HTR-8/SVneo (cell line): ENCODE measurements at places on chromosomes 11 and 22.

DNA sequence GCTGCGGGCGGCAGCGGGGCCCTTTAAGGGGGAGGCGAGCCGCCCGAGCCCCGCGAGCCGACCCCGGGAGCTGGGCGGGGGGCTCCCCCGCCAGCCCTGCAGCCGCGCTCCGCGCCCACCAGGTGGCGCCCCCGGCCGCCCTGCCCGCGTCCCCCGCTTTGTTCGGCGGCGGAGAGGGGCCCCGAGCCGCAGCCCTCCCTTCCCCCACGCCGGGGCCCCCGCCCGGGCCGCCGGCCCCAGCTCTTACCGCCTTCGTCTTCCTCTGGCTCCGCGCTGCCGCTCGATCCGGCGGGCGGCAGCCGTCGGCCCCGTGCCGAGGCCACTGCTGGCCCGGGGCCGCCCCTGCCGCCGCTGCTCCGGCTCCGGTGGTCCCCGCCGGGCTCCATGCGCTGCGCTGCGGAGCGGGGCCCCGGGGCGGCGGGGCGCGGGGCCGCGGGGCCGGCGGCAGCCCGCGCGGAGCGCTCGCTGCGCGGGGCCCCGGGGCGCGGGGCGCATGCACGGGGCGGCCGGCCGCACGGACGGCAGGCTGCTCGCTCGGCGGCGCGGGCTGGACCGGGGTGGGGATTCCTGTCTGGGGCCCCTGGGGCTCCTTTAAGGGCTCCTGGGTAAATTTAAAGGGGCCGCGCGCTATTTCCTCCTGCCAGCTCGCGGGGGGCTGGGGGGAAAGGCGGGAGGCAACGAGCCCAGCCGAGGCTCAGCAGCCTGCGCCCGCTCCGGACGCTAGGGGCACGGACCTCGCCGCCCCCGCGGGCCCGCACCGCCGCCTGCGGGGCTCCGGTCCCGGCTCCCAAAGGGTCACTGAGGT lies at the start of gene ZFTA:
ZFTA (minus strand) TSS at position 539 of the 805 bp plus-strand sequence; CDS start at position 386, 153 bp downstream.
- peak; percentile 80 for DNase-seq

- no peak for DNase-seq
Measured at GRCh38 chr22:44430716-44431115, 67.3 kb downstream of the RTL6 start.

DNA sequence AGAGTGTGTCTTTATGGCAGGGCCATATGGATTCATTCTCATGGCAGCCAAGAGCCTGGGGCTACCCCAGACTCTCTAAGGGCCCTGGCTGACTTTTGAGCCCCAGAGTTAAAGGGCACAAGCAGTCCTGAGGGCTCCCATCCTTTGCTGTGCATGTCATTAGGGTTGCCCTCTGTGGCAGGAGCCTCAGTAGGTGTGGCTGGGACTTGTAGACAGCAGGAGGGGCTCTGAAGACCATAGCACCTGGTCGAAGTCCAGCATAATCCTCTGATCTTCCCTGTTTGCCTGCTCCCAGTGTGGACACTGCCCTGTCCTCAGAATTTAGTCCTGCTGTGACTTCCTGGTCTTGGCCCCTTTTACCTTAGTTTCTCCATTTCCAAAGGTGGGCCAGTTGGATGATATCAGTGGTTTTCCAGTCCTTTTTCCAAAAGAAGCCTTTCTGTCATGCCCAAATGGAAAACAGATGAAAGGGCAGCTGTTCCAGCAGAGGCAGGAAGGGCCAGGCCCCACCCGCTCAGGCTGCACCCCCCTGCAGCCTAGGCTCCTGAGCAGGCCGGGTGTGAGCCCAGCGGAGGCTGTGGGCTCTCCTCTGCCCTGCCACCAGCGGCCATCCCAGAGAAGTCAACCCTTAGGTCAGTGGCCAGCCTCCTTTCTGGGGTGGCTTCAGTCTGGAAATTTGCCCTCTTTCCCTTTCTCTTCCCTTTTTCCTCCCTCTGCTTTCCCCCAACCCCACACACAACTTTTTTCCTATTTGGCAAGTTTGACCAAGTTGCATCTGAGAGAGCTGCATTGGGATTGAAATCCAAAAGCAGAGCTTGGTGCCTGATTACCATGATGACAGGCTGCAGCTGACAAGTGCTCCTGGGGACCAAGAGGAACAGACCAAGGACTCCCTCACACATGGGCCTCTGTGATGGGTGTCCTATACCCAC lies 32.8 kb upstream of the SUSD2 start:
- DNase-seq = no peak

DNA sequence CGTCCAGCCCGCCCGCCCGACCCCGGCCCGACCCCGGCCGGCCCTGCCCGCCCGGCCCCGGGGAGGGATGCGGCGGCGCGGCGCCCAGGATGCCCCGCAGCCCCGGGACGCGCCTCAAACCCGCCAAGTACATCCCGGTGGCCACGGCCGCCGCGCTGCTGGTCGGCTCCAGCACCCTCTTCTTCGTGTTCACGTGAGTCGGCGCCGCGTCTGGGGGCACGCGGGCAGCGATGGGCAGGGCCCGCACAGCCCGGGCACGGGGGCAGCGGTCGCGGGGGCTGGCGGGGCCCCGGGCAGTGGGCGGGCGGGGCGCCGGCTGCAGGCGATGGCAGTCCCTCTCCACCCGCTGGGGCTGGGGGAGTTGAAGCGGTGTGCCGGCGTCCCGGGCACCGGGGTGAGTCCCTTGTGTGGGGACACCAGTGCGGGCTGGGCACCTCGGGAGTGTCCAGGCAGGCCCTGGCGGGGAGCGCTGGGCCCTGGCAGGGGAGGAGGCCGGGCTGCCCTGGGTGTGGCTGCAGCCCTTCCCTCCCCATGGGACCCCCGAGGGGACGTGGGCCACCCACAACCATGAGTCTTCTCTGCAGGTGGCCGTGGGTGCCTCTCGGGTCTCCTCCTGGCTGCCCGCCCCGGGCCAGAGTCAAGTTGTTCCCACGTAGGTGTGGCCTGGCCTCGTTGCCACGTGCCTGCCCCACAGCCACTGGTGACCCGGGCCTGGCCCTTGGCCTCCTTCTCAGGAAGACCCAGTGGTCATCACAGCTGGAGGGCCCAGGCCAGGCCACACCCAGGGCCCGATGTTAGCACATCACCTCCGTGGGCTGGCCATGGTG lies 468 bp downstream of the ZDHHC8 start:
- DNase-seq = no peak

GRCh38 chr22:26127556-26127955 lies 41.7 kb upstream of the SEZ6L start:
- no peak for DNase-seq

GRCh38 chr11:44755556-44756523 lies 29.1 kb downstream of the TSPAN18 start:
- DNase-seq = no peak

- no peak for DNase-seq
Measured at GRCh38 chr11:125470355-125470754, 25.7 kb downstream of the FEZ1 start.

DNA sequence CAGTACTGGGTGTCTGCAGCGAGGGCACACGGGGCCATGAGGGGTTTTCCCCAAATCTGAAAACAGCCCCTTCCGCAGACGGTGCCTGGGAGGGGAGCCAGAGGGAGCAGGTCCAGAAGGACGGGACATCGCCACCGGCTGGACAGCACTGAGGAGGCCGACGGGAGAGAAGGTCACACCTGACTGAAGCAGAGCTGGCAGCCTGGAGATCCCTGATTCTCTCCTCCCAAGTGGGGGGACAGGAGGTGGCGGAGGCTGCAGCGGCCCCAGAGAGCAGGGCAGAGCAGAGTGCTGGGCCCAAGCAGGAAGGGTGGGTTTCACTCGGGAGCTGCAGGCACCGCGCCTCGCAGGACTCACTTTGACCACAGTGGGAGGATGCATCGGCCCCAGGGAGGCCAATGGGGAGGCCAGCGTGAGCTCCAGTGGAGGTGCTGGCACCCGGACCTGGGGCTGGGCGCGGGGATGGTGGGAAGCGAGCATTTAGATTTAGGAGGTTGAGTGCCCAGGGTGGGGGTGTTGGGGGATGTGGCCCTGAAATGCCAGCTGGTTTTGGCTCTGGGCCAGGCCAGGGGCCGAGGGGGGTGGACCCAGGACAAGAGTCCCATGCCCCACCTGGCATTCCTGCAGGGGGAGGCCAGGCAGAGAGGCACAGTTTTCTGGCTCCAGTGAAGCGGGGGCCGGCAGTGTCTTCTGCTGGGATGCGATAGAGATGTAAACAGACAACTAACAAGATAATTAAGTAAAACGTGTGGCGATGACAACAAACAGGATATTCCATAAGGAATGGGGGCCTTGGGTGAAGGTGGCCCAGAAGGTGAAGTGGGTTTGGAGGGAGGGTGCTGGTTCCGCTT lies 92.3 kb upstream of the FGF3 start:
- no peak for DNase-seq

GRCh38 chr22:49853981-49854831 lies 562 bp downstream of the ZBED4 start:
- DNase-seq = no peak

GRCh38 chr11:134611537-134611936 lies 199.5 kb upstream of the B3GAT1 start:
- DNase-seq = no peak

DNA sequence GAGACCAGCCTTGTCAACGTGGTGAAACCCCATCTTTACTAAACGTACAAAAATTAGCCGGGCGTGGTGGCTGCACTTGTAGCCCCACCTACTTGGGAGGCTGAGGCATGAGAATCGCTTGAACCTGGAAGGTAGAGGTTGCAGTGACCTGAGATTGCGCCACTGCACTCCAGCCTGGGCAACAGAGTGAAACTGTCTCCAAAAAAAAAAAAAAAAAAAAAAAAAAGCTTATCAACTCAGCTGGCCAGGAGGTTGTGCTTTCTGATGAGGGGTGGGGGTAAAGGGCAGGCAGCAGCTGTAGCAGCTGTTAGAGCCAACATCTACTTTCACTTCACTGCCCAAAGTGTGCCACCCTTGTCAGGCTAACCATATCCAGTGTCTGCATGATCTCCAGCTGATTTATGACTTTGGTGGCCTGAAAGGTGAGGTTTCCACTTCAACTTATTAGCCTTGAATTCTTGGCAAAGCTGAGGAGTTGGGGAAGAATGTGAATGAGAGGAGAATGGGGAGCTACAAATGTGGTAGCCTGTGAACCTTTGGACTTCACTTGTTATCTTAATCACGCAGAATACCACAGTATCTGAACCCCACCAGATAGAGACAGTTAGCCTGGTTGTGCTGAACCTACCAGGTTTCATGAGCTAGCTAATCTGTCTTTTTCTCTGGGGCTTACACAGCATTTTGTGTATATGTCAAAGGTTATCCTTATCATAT lies 19.6 kb downstream of the RNF121 start:
- DNase-seq = peak; percentile 66

DNA sequence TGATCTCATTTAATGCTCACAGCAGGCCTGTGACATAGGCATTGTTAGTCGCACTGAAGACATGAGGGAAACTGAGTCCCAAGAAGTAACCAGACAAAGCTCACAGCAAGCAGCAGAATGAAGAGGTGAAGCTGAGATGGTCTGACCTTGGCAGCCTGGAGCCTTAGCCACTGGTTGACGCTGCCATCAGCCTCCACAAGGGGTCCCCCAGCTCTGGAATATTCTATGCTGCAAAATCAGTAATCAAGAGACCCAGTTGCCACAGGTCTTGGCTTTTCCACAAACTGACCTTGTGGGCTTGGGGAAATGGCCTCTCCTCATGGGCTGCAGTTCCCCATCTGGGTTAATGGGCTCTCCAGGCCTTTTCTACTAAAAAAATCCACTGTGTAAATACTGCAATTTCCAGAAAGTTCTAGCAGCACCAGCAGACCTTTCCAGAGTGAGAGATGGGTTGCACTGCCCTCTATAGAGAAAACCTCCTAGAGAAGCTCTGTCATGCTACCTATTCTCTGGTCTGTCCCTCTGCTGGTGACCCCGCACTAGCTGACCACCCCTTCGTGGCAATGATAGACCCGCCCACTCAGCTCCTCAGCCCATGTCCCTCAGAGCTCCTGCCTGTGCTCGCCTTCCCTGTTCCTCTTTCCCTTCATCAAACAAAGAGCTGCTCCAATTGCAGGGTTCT lies 22.6 kb upstream of the ISX start:
- no peak for DNase-seq

DNA sequence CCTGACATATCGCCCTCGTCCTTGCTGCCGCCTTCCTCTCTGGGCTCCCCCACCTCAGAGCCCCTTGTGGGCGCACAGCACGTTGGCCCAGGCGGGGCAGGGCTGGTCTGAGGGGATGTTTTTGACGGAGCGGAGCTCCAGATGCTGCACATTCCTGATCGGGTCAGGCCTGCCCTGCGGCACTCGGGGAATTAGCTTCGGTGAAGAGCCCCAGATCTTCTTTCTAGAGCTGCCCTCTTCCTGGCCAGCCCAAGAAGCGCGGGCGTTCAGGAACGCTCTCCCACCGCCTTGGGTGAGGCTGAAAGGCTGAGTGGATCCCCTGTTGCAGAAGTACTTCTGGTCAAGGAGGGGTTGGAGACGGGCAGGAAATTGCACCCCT lies 12.1 kb downstream of the YPEL4 start:
- peak; percentile 65 for DNase-seq

GRCh38 chr11:10917802-10918201 lies 59.9 kb upstream of the ZBED5 start:
- DNase-seq = no peak

DNA sequence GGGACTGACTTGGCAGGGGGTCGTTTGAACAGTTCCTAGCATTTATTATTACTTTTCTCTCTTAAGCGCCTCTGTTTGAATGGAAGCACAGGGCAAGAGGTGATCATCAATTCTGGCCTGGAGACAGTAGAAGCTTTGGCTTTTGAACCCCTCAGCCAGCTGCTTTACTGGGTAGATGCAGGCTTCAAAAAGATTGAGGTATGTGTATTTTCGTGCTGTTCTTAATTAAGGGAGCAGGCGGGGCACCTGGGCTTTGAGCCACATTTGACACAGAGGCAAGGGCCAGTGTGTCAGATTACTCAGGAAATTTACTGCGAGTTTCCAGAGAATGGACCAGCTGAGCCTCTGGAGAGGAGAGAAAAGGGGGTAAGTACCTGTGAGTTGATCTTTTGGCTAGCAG lies 102.4 kb upstream of the SORL1-AS1 start:
- no peak for DNase-seq

DNA sequence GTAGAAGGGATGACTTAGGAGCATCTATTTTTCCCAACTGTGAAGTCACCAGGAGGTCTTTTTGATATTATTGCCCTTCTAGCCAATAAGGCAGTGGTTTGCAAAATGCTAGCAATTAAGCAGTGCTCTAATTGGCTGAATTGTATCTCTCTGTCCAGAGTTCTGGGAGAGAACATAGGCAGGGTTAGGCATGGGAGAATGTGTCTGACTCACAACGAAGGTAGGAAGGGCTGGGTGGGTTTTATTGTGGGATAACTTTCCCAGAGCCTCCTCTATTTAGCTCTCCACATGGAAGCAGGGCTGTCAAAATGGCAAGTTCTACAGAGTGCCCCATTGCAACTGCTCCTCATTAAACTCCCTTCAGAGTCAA lies 415.9 kb upstream of the CADM1 start:
- DNase-seq = peak; percentile 30

GRCh38 chr11:104956528-104956927 lies 11.8 kb downstream of the CASP4 start:
- DNase-seq = no peak

- DNase-seq = no peak
Measured at GRCh38 chr11:1112351-1113191, 37.9 kb downstream of the MUC2 start.

DNA sequence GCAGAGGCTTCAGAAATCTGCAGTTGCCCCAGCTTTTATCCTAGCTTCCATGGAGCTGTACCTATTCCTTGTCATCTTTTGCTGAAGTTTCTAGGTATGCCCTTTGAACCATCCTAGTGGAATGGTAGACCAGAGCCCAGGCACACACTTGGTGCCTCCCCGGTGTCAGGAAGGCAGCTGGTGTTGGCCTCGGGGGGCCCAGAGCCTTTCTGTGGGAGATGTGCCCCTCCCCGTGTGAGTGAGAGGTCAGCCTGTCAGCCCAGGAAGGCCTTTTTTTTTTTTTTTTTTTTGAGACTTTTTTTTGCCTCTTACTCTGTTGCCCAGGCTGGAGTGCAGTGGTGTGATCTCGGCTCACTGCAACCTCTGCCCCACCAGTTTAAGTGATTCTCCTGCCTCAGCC lies 58.4 kb downstream of the MED15 start:
- DNase-seq = no peak

- DNase-seq = no peak
Measured at GRCh38 chr11:66546368-66546965, at the start of gene ACTN3. TSS of gene ACTN3 (plus strand) at chr11:66546903. CDS start at chr11:66546938, 35 bp downstream.
